Thoracic aorta (tissue), 2 donors: ENCODE measurements at places on chromosomes 16 and 17. TPM values are rescaled to one million over a fixed set of nuclear protein-coding genes. Genes with fewer than 3 reads are reported as not detected.

- no peak for DNase-seq
- no peak overlapping the region for H3K4me3 ChIP-seq
- H3K27ac ChIP-seq, result no peak overlapping the region
- no peaks in the 10 kb centered on the region for H3K4me1 ChIP-seq
Measured at GRCh38 chr17:56448371-56448770, 145.1 kb upstream of the NOG start.

- no peaks in the 10 kb centered on the region for H3K27me3 ChIP-seq
- peaks cover 12% of the 10 kb centered on the region for H3K36me3 ChIP-seq
- no peak for DNase-seq
- peak overlapping the region; percentile 64 for H3K4me3 ChIP-seq
- peak overlapping the region; percentile 86 for H3K27ac ChIP-seq
Measured at GRCh38 chr17:75828076-75828400, 16.2 kb downstream of the UNC13D start.

- no peaks in the 10 kb centered on the region for H3K27me3 ChIP-seq
- no peak for DNase-seq
- no peaks in the 10 kb centered on the region for H3K36me3 ChIP-seq
- no peak overlapping the region for H3K27ac ChIP-seq
Measured at GRCh38 chr17:10875984-10876555, 38.2 kb upstream of the PIRT start.

DNA sequence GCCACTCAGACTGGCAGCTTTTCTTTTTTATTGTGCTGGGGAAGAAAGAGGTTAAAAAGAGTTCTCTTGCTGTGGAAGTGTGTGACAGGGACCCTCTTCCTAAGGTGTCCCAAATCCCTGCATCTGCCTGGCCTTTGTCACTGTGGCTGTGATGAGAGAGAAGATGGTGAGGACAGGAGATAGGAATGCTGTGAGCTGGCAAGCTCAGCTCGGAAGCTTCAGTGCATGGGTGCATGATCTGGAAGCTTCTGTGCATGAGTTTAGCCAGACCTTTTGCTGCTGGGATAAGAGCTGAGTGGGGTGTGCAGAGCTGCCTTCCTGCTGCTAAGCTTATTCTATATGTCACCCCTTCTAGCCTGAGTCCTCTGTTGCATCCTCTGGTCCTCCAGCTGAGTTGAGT lies 103.3 kb upstream of the CACNG3 start:
- DNase-seq, result no peak
- H3K36me3 ChIP-seq, result no peaks in the 10 kb centered on the region
- no peaks in the 10 kb centered on the region for H3K4me1 ChIP-seq
- no peaks in the 10 kb centered on the region for H3K27me3 ChIP-seq

DNA sequence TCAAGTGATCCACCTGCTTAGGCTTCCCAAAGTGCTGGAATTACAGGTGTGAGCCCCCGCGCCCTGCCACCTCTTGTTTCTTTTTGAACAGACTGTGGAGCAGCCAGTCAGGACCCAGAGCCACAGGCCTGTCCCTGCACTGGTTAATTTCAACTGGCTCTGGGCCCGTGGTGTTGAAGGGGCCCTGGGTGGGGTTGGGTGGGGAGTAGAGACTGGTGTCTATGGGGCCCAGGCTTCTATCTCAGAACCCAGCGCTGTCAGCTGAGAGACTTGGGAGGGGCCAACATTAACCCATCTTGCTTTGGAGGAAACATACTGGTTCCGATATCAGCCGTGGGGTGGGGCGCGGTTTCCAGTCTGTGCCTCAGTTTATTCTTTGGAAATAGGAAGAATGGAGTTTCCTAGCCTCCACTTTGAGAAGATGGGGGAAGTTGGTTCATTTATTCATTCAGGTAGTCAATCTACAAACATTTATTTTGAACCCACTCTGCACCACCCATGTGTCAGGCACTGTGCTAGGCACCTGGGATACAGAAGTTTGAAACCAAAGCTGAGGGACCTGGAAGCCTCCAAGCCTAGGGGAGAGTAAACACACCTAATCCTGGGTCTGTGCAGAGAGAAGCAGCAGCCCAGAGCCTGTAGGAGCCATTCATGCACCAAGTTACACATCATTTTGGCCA lies 15.5 kb upstream of the SLC4A1 start:
- no peaks in the 10 kb centered on the region for H3K36me3 ChIP-seq
- H3K27me3 ChIP-seq, result no peaks in the 10 kb centered on the region
- H3K4me1 ChIP-seq, result no peaks in the 10 kb centered on the region

GRCh38 chr16:85653290-85653891 lies 35.4 kb downstream of the GINS2 start:
- peaks cover 19% of the 10 kb centered on the region for H3K36me3 ChIP-seq
- H3K27ac ChIP-seq, result peak overlapping the region; percentile 61
- no peaks in the 10 kb centered on the region for H3K27me3 ChIP-seq
- H3K4me1 ChIP-seq, result peaks cover 8% of the 10 kb centered on the region
- DNase-seq, result no peak
- no peak overlapping the region for H3K4me3 ChIP-seq

- DNase-seq, result no peak
- no peaks in the 10 kb centered on the region for H3K27me3 ChIP-seq
- H3K27ac ChIP-seq, result no peak overlapping the region
- H3K36me3 ChIP-seq, result no peaks in the 10 kb centered on the region
- no peak overlapping the region for H3K4me3 ChIP-seq
Measured at GRCh38 chr17:21345236-21345635, 30.9 kb upstream of the KCNJ12 start.

- H3K4me3 ChIP-seq, result no peak overlapping the region
- no peak overlapping the region for H3K27ac ChIP-seq
- no peaks in the 10 kb centered on the region for H3K4me1 ChIP-seq
- DNase-seq, result no peak
- no peaks in the 10 kb centered on the region for H3K27me3 ChIP-seq
Measured at GRCh38 chr17:48416971-48417370, 13.0 kb downstream of the SKAP1 start.

DNA sequence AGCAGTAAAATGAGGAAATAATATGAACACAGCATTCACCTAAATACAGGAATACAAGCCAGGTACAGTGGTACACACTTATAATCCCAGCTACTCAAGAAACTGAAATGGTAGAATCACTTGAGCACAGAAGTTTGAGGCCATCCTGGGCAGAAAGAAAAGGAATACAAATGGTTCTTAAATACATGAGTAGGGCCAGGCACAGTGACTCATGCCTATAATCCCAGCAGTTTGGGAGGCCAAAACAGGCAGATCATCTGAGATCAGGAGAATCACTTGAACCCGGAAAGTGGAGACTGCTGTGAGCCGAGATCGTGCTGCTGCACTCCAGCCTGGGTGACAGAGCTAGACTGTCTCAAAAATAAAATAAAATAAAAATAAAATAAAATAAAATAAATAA lies 23.0 kb upstream of the SMG8 start:
- no peaks in the 10 kb centered on the region for H3K36me3 ChIP-seq
- H3K27me3 ChIP-seq, result no peaks in the 10 kb centered on the region
- no peak overlapping the region for H3K4me3 ChIP-seq
- H3K4me1 ChIP-seq, result no peaks in the 10 kb centered on the region

ZNF594 gene
- total RNA-seq, result 15.8 TPM

NECAB2 gene
- total RNA-seq, result not detected

PMP22 gene
- total RNA-seq, result 207 TPM

TBC1D3C gene
- not detected for total RNA-seq
